ENCODE measurements at places on chromosomes 7 and 10.

DNA sequence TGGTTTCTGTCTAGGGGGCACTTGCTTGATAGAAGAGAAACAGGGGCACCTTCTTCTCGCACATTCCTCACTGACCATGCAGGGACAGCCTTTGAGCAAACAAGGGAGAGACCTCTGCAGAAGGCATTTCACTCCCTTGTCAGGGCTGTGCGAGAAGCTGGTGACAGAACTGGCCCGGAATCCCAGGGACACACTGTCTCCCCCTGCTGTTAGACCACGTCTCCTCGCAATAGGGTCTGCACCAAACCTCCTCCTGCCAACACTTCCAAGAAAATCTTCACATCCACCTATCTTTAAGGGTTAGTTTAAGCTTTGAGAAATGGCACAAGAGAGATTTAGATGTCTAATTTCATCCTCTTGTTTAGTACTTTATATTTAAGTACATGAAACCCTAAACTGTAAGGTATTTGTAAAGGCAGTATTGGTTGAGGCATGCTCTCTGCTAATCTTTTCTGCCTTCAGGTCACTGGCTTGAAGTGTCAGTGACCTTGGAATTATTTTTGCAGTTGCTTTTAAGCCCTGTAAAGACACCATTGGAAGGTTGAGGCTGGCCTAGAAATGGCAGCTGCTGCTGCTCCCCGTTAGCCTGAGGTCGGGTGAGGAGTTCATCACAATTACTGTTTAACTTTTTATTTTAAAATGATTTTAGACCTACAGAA is 37.0 kb downstream of the RBM20 start:
- DNase-seq = peak; percentile 85

DNA sequence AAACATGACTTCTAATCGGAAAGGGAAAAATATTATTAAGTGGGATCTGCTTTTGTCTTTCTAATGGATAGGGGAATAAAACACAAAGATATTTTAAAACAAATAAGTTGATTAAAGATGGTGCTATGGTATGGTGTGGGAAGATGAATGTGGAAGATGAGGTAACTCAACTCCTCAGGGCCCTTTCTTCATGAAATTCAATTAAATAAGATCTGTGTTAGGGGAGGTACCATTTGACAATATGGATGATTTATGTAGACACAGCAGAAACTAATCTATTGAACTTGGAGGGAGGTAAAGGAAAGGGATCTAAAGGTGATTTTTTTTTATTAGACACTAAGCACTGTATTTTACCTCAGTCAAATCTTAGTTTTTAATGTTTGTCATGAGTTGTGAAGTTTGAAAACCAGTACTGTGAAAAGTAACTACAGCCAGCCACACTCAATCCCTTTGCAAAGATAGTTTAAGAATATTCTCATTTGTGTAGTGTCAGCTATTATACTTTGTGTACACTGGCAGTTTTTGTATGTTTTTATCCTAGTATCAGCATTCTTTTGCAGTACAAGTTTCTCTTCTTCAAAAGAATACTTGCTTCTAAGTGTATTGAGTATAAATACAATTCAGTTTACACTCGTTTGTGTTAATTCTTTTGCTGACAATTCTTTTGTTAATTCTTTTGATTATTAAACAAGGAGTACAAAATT is 151.3 kb downstream of the PHF14 start:
- DNase-seq = no peak

- no peak for DNase-seq
These were observed 1.1 kb downstream of the EPHB6 start for GRCh38 chr7:142855756-142856564.

- DNase-seq = no peak
These were observed 944 bp downstream of the AVL9 start for GRCh38 chr7:32496052-32496813.

- DNase-seq = no peak
These were observed 36.6 kb downstream of the PRKCQ start for GRCh38 chr10:6543431-6544005.

DNA sequence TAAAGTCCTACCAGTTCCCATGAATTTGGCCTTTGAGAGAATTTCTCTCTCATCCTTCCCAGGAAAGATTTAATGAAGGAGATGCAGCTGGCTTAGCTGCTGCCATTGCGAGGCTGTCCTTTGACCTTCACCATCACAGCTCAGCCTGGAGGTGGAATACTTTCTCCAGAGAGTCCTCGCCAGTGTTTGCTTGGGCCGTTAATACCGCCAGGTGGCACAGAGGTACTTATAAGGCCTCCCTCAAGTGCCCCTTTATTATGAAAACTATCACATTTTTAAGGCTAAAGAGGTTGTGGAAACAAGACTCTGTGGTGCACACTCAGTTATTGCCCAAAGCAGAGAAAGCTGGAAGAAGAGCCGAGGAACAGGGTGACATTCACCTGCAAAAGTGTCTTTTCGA is 330.6 kb downstream of the CCSER2 start:
- no peak for DNase-seq

Measured in myocyte (in vitro differentiated cells).